ENCODE measurements at places on chromosomes 12 and 14.

GRCh38 chr12:94707892-94708291 is 57.5 kb upstream of the TMCC3 start:
- DNase-seq, result no peak

DNA sequence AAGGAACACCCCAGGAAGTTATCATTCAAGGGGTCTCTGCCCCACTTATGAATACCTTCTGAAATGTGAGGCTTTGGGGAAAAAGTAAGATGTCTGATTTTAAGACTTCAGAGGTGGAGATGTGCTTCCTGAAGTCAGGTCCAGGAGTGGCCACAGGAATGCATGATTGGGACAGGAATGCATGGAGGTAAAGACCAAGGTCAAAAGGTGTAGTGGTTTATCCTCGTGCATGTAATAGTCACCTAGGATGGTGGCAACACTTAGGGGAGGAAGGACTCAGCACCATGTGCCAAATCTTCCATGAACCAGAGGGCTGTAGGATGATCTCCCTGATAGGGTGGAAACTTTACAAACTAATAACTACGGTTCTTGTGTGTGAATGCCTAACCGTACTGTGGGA is 217.3 kb downstream of the C12orf75 start:
- no peak for DNase-seq

- no peak for DNase-seq
These were observed 28.4 kb downstream of the DGLUCY start for GRCh38 chr14:91142214-91142668.

GRCh38 chr14:100764471-100765115 is 37.9 kb downstream of the DLK1 start:
- DNase-seq, result no peak

DNA sequence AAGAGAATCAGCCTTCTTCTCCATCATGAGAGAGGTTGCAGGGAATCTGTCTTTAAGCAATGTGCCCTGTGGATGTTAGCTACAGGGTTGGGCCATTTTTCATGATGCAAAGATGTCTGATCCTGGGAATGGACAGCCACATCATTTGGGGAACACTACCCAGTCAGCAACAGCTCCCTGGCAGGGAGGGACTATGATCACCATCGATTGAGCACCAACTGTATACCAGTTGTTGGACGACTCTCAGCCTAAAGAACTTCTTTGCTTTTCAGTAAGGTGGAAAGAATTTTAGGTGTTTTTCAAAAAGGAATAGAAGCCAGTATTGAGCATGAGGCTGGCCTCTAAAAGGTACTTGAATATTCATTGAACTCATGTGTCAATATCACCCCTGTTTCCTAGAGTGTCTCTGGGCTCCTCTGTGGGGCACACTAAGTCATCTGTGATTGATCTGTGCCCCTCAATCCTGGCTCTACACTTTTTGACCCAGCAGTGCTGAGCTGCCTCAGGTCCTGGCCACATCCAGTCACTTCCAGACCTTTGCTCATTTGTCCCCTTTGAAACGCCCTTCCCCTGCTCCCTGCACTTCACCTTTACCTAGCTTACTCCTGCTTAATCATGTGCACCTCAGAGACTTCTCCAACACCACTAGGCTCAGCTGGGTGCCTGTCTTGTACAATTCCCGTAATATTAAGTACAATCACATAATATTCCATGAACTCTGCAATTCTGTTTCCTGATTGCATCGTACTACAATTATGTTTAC is 2.2 kb upstream of the CLMN start:
- no peak for DNase-seq

- no peak for DNase-seq
These were observed at the start of gene DHH for GRCh38 chr12:49094160-49094974. Gene DHH (minus strand): TSS chr12:49094801. CDS start chr12:49094512, 289 bp downstream.

- no peak for DNase-seq
These were observed 197.0 kb downstream of the ANO2 start for GRCh38 chr12:5748027-5748426.

- DNase-seq, result peak; percentile 16
These were observed 105.1 kb upstream of the TMEM260 start for GRCh38 chr14:56474419-56475022.

- peak; percentile 56 for DNase-seq
These were observed 6.7 kb upstream of the TESC start for GRCh38 chr12:117105902-117106301.

GRCh38 chr14:45757655-45758054 is 504.7 kb upstream of the MIS18BP1 start:
- DNase-seq, result no peak
